ENCODE measurements at places on chromosomes 1 and 21. TPM values are rescaled to one million over a fixed set of nuclear protein-coding genes. Genes with fewer than 3 reads are reported as not detected.

- DNase-seq, result peak; percentile 89
These were observed 8.7 kb upstream of the E2F2 start for GRCh38 chr1:23539698-23540266.

DNA sequence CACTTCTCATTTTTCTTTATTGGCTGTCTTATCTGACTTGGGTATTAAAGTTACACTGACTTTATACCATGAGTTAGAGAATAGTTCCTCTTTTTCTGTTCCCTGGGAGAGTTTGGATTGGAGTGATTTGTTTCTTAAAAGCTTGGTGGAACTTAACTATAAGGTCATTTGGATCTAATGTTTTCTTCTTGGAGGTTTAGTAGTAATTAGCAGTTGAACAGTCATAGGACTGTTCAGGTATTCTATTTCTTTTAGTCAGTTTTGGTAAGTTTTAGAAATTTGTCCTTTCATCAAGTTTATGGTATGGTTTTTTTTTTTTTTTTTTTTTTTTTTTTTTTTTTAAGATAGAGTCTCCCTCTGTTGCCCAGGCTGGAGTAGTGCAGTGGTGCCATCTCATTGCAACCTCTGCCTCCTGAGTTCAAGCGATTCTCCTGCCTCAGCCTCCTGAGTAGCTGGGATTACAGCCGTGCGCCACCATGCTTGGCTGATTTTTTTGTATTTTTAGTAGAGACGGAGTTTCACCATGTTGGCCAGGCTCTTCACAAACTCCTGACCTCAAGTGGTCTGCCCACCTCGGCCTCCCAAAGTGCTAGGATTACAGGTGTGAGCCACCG is 6.3 kb downstream of the TTC3 start:
- no peak for DNase-seq

DNA sequence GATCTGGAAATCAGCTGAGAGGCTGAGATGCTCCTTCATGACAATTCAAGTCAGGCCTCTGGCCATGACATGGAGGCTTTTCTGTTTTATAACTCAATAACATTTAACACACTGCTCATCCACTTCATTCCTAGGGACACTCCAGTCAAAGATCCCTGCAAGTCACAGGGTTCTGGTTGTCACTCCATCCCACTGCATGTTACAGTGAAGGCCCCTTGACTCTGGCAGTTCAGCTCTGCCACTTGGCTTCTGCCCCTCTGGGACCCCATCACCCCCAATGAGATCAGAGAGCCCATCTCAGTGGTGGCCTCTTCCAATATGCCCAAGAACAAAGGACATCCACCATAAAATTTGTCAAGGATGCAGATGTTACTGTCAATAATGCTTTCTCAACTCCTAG is 10.0 kb upstream of the FAM110D start:
- no peak for DNase-seq

- peak; percentile 88 for DNase-seq
These were observed 25.6 kb downstream of the SLC45A1 start for GRCh38 chr1:8343464-8344001.

Gene FAM229A
- 4.4 TPM for total RNA-seq

Gene WDR64
- total RNA-seq, result not detected

Gene C8B
- not detected for total RNA-seq

DNA sequence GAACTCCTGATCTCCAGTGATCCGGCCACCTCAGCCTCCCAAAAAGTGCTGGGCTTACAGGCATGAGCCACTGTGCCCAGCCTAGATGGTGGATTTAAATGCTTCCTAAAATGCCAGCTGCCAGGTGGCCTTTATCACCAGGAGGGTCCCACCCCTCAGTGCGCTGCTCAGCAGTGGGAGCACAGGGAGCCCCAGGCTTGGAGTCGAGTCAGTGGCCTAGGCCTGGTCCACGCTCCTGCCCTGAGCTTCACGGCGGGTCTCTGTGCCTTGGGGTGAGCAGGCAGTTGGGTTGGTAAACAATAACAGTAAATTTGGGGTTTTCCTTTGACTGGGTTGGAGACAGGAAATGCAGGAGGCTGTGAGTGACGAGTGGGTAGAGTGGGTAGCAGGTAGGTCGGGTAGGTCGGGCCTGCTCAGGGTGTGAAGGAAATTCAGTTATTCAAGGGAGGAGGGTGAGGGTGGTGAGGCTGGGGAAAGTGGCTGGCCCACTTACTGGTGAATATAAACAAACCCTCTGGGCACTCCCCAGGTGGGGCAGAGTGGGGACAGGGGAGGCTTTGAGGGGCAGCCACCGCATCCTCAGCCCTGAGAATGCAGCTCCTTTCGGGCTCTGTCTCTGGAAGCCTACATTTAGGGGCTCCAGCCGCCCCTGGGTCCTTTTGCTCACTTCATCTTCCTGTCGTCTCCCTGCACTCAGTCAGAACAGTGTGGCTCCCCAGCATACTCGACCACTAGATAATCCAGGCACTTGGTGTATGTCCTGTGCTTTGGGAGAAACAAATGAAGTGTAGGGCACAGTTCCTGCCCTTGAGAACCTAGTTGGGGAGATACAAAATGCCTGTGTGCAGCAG is 33.5 kb upstream of the IL19 start:
- DNase-seq, result no peak

Gene ZBTB8A
- 3.7 TPM for total RNA-seq

DNA sequence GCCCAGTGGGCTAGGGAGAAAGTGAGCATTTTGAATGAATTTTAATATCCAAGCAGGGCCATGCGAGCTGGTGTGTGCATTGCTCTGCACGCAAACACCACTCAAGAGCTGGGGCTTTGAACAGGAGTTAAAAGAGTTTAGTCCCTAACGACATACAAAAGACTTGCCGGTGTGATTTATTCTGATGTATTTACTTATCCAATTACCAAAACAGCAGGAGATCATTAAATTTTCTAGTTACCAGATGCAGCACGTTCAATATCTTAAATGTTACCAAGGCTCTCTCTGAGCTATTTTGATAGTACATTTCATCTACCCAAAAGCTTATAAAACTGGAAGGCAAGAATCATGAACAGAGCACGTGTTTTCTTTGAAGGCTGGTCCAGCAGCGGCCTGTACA is 30.0 kb upstream of the DMRTA2 start:
- no peak for DNase-seq

- peak; percentile 46 for DNase-seq
These were observed 10.4 kb upstream of the TMEM9 start for GRCh38 chr1:201164645-201165044.

DNA sequence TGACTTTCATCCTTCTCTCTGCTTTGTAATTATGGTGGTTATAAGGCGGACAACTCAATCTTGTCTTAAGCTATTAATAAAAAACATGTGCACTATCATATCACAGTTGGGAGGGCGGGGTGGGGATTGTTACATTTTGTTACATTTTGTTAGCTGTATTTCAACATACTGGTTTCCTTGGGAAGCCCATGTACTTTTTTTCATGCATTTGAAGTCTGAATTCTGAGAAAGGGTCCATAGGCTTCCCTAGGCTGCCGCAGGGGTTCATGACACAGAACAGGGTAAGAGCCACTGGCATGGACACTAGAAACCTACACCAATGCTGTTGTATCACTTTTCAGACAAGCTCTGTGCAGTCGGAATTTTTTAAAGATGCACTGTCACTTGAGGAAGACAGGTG is 178.8 kb downstream of the ETS2 start:
- no peak for DNase-seq

Gene HP1BP3
- total RNA-seq, result 155 TPM

GRCh38 chr1:196440711-196441110 is 167.5 kb downstream of the KCNT2 start:
- no peak for DNase-seq

DNA sequence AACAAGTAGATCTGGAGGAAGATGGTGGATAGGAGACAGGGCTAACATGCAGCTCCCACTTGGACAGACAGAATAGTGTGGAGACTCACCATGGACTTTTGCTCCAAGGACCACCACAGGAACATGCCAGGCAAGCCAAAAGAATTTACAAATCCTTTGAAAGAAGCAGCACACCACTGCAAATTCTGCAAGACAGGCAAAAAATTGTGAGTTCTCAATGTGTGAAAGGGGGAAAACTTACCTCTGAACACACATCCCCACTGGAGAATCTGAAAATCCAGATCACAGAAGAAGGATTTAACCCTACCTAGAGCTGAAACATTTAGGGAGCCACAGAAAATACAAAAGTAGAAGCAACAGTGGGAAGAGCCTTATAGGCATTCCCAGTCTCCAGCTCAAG is 23.0 kb downstream of the ARV1 start:
- DNase-seq, result no peak
